ENCODE measurements at places on chromosomes 3 and 15.
A peak's percentile ranks its signal among the peaks of the same experiment; 100 is the strongest.

GRCh38 chr3:48226939-48227338, 3.6 kb downstream of the CAMP start:
- no peak for DNase-seq

- DNase-seq = no peak
Measured at GRCh38 chr3:78802562-78802930, 965.3 kb downstream of the ROBO1 start.

GRCh38 chr3:197331131-197331530, 32.7 kb upstream of the DLG1 start:
- peak; percentile 40 for DNase-seq

DNA sequence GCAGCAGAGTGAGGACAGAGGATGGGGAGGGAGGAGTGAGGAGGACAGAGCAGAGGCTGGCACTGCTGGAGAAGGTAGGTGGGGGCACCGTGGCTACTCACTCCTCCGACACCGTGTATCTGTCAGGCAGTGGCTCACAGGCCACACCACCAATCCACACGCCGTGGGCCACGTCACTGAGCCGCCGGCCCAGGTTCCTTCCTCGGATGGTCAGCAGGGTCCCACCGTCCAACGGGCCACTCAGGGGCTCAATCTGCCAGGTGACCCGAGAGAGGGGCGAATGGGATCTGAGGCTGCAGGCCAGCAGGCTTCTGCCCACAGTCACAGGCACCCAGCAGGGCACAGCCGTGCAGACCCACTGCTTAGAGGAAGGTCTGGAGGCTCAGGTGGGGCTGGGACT, 30.5 kb downstream of the H1-8 start:
- DNase-seq = no peak

Data from H7 (cell line).